ENCODE measurements at places on chromosomes 12 and 14. TPM values are rescaled to one million over a fixed set of nuclear protein-coding genes. Genes with fewer than 3 reads are reported as not detected.

The LRRC10 gene
- not detected for total RNA-seq

DNA sequence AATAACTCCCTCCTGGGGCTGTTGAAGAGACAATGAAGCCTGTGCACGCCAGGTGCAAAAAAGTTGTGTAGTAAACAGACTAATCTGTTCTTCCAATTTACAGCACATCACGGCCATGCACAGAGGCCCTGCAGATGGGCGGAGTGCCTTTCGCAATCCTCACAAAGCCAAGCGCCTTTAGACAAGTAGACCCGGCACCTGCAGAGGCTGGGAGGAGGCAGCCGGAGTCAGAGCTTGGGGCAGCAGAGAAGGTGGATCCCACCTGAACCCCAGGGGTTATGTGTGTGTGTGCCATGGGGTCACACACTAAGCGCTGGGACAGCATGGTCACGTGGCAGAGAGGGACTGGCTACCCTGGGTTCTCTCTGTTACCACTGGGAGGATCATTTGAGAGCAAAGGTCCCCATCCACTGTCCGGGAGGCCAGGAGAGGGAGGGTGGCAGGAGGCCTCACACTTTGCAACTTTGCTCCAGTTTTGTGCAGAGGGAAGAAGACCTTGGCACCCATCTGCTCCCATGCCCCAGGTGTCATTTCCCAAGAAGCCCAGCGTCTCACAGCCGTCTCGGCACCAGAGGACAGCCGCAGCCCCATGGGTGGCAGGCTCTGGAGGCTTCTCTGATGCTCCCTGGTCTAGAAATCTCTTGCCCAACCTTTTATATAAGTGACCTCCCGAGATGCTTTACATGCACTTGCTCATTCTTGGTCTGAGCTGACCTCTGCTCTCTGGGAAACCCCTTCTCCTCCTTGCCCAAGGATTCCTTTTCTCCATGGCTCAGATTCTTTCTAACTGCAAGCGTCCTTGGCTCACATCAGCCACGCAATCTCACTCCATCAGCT, 80.0 kb upstream of the DICER1 start:
- no peak for DNase-seq

DNA sequence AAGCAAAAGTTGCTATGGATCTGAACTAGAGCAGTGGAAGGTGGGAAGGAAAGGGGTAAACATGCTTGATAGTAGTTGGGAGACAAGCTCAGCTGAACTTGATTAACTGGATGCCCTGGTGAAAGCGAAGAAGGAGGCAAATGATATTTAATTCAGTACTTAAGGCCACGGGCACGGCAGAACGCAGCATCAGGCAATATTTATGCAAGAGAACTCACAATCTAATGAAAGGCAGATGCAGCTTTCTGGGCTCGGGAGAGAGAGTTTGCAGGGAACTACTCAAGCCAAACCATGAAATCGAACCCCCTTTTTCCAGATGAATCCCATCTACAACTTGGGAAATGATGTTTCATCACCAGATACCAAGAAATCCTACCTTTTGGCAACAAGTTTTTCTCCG, 3.5 kb upstream of the CNIH1 start:
- DNase-seq: no peak

DNA sequence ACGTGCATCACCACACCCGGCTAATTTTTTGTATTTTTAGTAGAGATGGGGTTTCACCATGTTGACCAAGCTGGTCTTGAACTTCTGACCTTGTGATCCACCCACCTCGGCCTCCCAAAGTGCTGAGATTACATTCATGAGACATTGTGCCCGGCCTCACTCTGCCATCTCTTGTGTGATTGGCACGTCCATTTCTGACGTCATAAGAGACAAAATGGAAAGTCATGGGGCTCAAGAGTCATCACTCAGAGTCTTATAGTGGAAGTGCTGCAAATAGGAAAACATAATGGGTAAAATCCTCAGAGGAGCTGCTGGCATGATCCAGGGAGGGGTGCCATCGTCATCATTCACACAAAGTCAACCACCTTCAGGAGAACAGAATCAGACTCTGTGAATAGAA, 54.2 kb upstream of the GPATCH2L start:
- no peak for DNase-seq

- peak; percentile 8 for DNase-seq
Observed at GRCh38 chr12:21551841-21552465, 25.9 kb downstream of the SPX start.

The KRT73 gene
- not detected for total RNA-seq

The SLCO1B1 gene
- not detected for total RNA-seq

DNA sequence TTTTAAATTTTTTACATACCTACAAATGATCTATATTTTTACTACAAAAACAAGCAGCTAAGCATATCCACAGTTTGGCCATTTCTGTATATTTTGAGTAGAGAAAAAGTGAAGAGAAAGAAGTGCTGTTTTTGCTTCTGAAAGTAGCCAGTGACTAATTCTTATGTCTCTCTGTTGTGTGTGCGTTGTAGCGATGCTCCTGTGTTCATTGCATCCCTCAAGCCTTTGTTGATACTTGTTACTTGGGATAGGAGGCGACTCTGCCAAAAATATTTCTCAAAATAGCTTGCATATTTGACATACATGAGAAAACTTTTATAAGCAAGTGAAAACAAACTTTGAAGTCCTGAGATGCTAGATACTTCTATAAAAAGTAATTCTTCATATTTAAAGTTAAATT, 714.1 kb downstream of the FSCB start:
- no peak for DNase-seq

DNA sequence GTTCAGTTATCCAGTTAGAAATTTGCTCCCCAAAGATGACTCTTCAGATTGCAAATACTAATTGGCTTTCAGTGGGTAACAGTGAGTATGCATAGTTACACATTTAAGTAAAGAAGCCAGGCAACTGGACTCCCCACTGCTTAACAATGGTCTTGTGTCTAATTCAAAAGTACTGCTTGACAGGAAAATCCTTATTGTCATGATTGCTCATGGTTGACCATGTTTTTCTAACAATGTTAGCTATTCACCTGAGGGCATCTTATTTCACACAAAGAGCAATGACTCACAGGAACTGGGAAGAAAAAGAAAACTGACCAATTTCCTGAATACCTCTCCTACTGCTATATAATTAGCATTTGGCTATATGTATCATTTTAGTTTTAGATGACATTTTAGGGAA, 33.7 kb upstream of the ALG10B start:
- no peak for DNase-seq

DNA sequence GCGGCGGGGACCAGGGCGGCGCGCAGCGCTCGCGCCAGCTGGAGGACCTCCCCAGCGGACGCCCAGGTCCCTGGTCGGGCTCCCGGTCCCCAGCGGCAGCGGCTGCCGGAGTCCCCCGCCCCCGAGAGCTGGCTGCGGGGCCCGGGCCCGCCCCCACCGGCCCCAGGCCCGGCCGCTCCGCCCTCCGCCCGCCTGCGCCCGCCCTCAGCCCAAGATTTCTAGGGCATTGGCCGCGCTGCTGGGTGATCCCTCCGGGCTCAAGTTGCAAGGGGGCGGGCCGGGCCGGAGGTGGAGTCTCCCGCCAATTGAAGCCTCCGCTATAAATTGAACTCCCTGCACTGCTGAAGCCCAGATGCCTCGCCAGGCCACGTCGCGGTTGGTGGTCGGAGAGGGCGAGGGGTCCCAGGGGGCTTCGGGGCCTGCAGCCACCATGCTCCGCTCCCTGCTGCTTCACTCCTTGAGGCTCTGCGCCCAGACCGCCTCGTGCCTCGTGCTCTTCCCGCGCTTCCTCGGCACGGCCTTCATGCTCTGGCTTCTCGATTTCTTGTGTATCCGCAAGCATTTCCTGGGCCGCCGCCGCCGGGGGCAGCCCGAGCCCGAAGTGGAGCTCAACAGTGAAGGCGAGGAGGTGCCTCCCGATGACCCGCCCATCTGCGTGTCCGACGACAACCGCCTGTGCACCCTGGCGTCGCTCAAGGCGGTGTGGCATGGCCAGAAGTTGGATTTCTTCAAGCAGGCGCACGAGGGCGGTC, at the start of gene DIO3:
DIO3 (plus strand) TSS at position 351 of the 752 bp plus-strand sequence.
- DNase-seq: no peak

DNA sequence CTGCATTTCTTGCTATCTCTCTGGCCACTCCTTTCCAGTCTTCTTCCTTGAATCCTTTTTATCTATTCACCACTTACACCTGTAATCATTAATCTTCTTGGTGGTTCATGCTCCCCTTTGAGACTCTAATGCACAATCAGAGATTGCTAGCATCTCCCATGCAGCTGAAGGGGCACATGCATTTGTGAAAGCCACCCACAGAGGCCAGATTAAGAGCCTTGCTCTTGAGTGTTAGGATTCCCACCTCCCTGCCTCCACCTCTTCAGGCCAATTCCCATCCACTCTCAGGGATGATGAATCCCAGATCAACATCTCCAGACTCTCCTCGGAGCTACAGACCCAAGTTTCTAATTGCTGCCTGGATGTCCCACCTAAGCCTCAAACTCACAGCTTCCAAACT, 19.4 kb upstream of the KRT18 start:
- no peak for DNase-seq

The KLHL33 gene
- not detected for total RNA-seq

DNA sequence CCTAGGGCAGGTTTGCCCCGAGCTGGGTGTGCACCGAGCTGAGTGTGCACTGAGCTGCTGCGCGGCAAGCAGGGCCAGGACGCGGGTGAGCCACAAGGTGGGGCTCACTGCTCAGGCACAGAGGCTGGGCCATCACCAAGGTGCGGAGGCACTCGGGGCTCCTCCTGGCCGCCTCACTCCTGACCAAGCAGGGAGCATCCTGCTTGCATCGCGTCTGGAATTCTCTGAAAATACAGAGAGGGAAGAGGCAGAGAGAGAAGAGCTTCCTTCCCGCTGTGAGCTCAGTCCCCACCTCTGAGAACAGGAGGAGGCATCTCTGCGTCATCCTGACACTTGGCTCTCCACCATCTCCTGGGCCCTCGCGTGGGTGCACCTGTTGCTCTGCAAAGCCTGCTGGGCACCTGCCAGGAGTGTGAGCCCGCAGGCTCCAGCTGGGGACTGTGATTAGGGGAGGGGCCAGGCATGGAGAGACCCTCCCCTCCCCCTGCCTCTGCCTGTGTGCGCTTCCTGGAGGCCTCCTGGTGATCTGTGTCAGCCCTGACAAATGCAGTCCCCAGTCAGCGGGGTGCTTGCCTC, 116.3 kb downstream of the GLT1D1 start:
- DNase-seq: no peak

The RAD9B gene
- total RNA-seq: not detected

DNA sequence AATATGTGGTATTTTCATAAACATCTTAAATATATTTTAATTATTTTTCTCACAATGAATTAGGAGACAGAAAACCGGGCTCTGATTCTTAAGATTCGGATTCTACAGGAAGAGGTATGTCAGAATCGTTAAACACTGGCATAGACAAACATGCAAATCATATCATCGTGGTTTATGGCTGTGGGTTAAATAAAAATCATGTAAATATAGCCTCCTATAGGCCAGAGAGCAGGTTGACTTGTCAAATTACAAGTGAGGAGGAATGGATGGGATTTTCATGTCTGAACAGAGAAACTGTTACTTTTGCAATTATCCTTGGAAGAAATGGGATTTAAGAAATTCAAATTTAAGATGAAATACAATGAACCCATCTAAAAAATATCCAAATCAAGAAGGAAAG, 74.9 kb upstream of the BCAT1 start:
- no peak for DNase-seq

DNA sequence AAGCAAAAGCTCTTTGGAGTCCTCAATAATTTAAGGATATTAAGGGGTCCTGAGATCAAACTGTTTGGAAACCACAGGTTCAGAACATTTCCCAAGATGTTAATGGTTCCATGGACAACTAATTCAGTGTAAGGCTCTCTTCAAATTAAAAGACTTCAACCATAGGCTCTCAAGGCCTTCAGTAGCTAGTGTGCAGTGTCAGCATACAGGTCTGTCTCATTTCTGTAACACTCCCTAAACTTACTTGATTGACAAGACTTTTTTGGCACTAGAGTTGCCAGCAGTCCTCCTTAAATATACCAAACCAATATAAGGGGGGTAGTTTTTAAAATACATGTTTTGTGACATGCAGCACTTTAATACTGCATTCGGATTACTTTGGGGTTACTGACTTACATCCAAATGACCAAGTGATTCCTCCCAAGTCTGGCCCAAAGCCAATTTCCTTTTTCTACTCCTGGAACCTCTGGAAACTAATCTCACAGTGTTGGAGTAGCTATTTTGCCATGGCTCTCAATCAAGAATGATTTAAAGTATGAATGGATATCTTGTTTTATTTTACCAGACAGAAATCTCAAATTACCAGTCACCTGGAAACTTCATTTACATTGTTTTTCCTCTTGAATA, 22.7 kb downstream of the CSRP2 start:
- no peak for DNase-seq

GRCh38 chr14:53113989-53114388, 39.1 kb downstream of the DDHD1 start:
- no peak for DNase-seq

DNA sequence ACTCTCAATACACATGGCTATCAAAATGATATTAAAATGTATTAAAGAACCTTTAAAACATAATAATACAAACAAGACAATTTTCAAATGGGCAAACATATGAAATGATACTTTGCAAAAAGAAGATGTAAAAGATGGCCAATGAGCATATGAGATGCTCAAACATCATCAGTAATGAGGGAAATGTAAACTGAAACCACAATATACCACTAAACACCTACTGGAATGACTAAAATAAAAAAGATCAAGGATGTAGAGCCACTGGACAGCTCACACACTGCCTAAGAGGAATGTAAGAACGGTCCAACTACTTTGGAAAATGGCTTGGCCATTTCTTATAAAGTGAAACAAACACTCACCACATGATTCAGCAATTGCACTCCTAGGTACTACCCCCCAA, 97.2 kb upstream of the BBS10 start:
- no peak for DNase-seq

The C14orf39 gene
- not detected for total RNA-seq

The L3HYPDH gene
- 31.0 TPM for total RNA-seq

DNA sequence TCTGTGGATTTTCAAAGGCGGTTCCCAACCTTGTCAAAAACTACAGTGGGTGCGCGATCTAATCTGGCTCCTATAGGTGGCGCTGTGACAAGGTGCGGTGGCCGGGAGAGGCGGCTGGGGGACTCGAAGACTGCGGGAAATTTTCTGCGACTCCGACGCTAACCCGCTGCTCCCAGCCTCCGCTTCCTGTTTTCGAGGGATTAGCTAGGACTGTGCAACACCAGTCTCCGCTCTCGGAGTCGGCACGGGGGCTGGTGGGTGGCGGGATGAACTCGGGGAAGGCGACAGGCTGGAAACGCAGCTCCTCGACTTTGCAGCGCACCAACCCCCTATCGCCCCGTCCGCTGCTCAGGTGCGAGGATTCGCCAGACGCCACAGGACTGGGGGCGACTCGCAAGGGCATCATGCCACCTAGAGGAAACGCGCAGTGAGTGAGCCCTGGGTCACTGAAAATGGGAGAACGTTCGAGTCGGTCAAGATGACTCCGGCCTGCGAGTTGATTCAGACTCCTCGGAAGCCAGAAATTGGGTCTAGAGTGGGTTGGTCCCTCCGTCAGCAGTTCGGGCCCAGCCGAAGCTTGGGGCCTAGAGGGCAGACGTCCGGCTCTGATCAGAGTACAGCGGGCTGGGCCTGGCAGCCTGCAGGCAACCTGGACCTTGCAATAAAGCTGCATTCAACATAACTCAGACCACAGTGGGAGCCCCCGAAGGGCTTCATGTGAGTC, 5.5 kb upstream of the PAX9 start:
- no peak for DNase-seq

The ADAM20 gene
- total RNA-seq: 0.44 TPM

The RAB15 gene
- total RNA-seq: 26.7 TPM

- no peak for DNase-seq
Observed at GRCh38 chr14:40398981-40399380, 966.7 kb upstream of the FBXO33 start.

- no peak for DNase-seq
Observed at GRCh38 chr12:16857456-16857923, 251.5 kb upstream of the LMO3 start.

The CD163 gene
- not detected for total RNA-seq

The PTPRO gene
- not detected for total RNA-seq

The B4GALNT1 gene
- 0.35 TPM for total RNA-seq

The CLEC2A gene
- not detected for total RNA-seq

All from endothelial cell of umbilical vein (primary cell).